ENCODE measurements at places on chromosomes 1 and 21.
A peak's percentile ranks its signal among the peaks of the same experiment; 100 is the strongest.

DNA sequence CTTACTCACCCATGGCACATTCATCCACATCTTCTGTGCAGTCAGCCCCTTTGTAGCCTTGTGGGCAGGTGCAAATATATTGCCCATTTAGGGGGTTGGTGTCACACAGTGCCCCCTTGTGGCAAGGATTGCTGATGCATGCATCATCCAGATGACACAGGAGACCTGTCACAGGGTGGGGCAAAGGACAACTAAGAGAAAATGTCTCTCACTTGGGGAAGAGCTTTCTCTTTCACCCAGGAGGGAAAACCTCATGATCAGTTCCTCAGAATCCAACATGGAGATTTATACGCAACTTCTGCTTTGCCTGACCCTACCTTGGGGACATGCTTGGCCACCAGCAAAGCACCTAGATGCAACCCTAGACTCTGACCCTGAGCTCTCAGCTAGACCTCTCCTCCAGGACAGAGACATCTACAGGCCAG, 71.8 kb upstream of the ADAM30 start:
- peak; percentile 52 for DNase-seq

GRCh38 chr1:101247404-101248287, 10.8 kb downstream of the S1PR1 start:
- peak; percentile 55 for DNase-seq

GRCh38 chr1:197465528-197466327, 197.7 kb downstream of the CRB1 start:
- DNase-seq, result no peak

GRCh38 chr1:116765962-116766361, 11.7 kb downstream of the CD2 start:
- DNase-seq, result no peak

DNA sequence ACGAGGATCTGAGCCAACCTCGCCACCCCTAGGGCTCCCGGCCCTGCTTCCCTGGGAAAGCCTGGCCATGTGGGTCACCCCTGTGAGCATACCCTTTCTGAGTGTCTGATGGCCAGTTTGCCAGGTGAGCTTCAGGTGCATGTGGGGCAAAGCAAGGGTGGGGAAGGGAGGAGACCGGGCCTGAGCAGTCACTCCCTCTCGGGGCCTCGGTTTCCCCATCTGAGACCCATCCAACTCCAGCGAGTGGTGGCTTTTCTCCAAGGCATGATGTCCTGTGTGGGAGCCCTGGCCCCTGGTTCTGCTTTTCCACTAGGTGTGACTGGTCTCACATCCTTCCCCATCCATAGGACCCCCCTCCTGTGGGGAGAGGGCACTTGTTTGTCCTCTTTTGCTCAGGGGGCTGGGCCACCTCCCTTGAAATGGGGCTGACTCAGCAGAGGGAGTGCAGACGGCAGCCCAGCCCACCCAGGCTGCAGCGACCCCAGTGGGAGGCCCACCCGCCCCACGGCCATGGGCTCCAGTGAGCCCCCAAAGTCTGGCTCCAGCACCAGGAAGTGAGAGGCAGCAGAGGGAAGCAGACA, 1.7 kb upstream of the WNT9A start:
- DNase-seq, result no peak

- DNase-seq, result no peak
Measured at GRCh38 chr21:43467785-43468184, 40.9 kb upstream of the SIK1 start.

DNA sequence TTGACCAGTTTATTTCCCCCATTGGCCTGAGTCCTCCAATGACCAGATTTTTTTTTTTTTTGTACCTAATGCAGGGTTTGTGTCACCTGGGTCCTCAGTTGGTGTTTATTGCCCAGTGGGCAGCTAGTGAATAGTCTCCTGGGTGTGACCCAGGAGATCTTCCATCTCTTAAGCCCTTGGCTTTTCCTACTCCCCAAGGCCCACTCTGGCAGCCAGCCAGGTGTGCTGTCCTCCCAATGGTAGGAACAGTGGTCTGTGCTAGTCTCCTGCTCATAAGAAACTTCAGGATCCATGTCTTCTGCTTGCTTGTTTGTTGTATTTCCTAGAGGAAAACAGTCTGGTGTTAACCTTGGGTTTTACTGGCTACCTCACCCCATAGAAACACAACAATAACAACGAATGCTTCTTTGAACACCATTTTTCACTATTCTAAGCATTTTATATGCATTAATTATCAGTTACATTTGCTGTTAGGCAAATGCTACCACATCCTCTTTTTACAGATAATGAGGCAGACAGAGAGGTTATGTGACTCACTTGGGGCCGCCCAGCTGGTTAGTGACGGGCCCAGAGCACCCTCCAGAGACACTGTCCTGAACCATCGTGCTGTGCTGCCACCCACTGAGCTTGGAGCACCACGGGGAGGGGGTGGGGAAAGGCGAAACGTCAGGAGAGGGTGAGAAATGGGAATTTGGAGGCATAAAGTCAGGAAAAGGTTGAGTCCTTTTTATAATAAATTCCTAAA, 107.5 kb downstream of the HIVEP3 start:
- DNase-seq, result peak; percentile 68

GRCh38 chr1:183290628-183291027, 104.6 kb downstream of the LAMC2 start:
- DNase-seq, result no peak

- no peak for DNase-seq
Measured at GRCh38 chr21:39033878-39034589, 149.2 kb downstream of the PSMG1 start.

GRCh38 chr1:216804111-216804510, 80.9 kb upstream of the ESRRG start:
- no peak for DNase-seq

- DNase-seq, result no peak
Measured at GRCh38 chr1:1167841-1168450, 5.7 kb upstream of the TTLL10 start.

- no peak for DNase-seq
Measured at GRCh38 chr1:2372551-2373490, 18.5 kb downstream of the MORN1 start.

DNA sequence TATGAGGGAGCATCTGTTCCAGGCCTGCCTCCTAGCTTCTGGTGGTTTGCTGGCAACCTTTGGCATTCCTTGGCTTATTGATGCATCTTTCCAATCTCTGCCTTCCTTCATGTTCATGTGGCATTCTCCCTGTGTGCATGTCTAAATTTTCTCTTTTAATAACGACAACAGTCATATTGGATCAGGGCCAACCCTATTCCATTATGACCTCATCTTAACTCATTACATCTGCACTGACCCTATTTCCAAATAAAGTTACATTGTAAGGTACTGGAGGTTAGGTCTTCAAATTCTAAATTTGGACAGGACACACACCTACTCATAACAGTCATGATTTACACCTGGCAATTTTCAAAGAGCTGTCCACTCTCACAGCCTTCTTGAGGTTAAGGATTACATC, 117.2 kb upstream of the FGGY start:
- no peak for DNase-seq

- no peak for DNase-seq
Measured at GRCh38 chr1:109986054-109986444, 1.5 kb downstream of the AHCYL1 start.

- DNase-seq, result no peak
Measured at GRCh38 chr21:28410256-28410655, 582.4 kb downstream of the LTN1 start.

- DNase-seq, result peak; percentile 5
Measured at GRCh38 chr1:189859385-189859977, 618.2 kb downstream of the BRINP3 start.

DNA sequence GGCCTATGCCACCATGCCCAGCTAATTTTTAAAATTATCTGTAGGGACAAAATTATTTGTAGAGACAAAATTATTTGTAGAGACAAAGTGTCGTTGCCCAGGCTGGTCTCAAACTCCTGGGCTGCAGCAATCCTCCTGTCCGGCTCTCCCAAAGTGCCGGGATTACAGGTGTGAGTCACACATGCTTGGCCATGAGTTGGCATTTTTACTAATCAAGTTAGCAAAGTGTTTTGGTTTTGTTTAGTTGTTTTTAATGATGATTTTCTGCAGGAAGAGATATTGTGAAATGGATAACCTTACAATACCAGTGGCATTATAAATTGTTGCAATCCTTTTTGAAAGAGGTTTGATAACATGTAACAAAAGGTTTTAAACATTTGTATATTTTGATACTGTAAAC, 65.3 kb upstream of the MAGI3 start:
- no peak for DNase-seq

- no peak for DNase-seq
Measured at GRCh38 chr1:20846461-20847374, 59.6 kb upstream of the HP1BP3 start.

GRCh38 chr1:47201179-47201578, 11.3 kb upstream of the PDZK1IP1 start:
- no peak for DNase-seq
